DMS79 (cell line): ENCODE measurements at places on chromosomes 11 and 22.

GRCh38 chr22:30411780-30412179 is 13.8 kb upstream of the MTFP1 start:
- no peak for DNase-seq

GRCh38 chr11:92739491-92739890 is 230.0 kb upstream of the MTNR1B start:
- DNase-seq = no peak

DNA sequence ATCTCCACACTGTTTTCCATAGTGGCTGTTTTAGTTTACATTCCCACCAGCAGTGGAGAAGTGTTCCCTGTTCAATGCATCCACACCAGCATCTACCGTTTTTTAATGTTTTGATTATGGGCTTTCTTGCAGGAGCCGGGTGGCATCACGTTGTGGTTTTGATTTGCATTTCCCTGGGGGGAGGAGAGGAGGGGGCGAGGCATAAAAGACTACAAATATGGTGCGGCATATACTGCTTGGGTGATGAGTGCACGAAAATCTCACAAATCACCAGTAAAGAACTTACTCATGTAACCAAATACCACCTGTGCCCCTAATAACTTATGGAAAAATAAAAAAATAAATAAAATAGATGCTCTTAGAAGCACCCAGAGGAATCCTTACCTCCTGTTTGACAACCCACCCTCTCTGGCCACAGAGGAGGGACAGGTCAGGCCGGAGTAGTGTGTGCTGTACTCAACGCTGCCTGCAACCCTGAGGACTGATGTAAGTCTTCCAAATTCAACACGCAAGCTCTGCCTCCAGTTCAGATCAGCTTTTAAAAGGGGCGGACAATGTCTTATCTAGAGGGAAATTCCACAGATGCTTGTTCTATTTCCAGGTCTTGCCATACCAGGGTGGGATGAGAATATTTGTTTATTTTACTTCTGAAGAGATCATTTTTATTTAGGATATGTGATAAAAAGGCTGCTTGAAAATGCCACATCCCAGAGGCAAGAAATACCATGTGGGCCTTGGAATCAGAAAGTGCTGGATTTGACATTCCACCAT is 329.6 kb upstream of the B3GAT1 start:
- no peak for DNase-seq

DNA sequence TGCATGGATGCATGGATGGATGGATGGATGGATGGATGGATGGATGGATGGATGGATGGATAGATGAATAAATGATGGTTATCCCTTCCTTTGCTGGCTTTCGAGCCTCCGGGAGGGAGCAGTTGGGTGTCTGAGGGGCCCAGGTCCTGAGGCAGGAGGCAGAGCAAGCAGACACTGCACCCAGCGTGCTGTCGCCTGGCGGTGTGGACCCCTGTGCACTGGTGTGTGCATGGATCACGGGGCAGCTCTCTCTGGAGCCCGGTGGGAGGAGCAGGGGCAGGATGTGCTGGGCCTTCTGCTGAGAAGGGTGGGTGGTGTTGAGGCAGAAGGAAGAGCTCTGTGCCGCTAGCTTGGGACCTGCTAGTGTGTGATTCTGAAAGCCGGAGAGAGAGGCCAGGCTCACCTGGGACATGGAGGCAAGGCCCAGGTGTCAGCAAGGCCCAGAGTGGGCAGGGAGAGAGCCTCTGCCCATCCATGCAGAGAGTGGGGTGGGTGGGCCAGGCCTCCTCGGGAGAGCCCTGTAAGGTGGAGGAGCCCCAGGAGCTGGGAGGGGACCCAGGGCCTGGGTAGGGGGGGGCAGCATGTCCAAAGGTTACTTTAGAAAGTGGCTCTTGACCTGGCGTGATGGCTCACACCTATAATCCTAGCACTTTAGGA is 254.4 kb downstream of the BRD1 start:
- no peak for DNase-seq
